ENCODE measurements at places on chromosomes 11 and 22.

DNA sequence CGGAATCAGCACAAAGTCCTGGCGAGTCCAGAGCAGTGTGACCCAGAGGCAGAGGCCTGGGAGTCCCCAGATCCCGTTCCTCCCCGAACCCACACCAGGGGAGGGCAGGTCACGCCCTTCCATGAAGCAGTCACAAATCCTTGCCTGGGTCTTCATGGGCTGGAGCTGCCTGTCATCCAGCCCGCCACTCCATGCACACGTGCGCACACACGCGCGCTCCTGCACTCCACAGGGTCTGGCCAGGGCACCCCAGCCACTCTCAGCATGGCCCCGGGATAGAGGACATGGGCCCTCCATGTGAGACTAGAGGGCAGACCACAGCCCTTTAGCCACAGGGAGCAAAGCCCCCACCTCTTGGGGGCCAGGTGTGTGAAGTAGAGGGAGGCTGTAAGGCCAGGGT is 5.7 kb upstream of the TNFRSF13C start:
- DNase-seq = no peak

GRCh38 chr11:12809864-12810567 is 135.8 kb downstream of the TEAD1 start:
- no peak for DNase-seq

- DNase-seq = no peak
Measured at GRCh38 chr11:70810133-70810532, 411.8 kb downstream of the CTTN start.

GRCh38 chr11:127815331-127815730 is 772.0 kb downstream of the ETS1 start:
- DNase-seq = no peak

GRCh38 chr11:58641803-58642581 is 19.5 kb downstream of the CNTF start:
- no peak for DNase-seq

DNA sequence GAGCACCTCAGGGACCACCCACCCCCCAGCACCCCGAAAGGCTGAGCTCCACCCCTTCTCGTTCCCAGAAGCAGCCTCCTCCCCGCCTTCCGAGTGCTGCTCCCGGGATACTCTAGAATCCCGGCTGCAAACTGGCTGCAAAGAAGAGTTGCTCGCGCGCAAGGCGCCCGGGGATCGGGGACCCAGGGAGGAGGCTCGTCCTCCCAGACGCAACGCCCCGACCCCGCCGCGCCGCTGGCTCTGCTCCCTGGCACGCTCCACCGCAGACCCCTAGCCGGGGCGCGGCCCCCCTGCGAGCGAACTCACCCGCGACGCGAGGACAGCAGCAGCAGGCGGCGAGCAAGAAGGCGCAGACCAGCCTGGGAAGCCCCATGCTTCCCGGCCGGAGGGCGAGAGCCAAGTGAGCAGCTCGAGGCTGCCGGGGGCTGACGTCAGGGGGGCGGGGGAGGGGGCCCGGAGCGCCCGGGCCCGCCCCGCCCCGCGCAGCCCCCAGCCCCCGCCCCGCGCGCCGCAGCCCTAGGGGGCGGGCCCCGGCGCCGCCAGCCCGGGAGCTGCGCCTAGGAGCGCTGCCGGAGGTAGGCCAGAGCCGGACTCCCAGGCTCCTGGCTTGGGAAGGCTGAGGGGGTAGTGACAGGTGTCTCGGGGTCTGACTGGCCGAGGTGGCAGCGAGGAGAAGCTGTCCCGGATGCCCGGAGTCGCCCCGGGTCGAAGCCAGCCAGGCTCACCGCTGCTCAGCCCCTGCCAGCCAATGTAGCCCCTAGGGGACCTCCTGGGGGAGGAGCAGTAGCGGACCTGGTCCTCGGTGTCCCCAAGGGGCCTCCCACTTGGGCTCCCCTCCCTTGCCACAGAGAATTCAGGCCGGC is at the start of gene MCAM:
Gene MCAM, minus strand, starts transcription at position 402 of the 863 bp plus-strand sequence. Its CDS starts 29 bp downstream, at position 373.
- no peak for DNase-seq

DNA sequence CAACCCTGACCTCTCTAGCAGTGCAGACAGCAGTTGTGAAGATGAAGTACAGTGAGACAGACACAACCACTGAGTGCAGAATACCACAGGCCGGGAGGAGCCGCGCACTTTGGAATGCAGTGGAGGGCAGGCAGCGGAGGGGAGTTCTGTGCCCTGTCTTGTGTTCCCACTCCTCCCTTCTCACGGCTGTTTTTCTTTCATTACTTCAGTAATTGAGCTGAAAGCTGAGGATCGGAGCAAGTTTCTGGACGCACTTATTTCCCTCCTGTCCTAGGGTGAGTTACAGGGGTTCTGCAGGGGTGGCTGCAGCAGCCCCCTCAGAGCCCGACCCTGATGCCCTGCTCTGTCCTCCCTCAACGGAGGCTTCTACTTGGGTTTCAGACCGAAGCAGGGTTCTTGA is 5.6 kb downstream of the CLDN5 start:
- no peak for DNase-seq

DNA sequence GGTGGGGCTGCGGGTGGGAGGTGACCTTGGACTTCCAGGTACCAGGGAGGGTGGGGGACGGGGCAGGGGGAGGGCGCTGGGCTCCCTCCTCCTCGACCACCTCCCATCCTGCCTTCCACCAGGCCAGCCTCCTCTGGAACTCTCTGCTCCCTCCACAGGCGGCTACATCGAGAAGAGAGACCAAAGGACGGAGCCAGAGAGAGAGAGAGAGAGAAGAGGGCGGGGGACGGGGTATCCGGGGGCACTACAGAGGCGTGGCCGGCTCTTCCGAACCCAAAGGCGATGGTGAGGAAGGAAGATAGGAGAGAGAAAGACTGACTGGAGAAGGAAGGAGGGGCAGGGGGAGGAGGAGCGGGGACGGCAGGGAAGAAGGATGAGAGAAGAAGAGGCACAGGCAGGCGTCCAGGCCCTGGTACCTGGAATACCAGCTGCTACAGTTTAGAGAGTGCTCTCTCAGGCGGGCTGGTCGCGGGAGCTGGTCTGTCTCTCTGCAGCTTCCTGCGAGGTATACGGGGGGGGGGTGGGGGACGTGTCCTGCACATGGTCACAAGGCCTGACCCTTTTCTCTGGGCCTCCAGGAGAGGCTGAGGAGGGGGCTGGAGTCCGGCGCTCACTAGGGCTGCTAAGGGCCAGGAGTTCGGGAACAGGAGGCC is 38.0 kb downstream of the IGSF9B start:
- DNase-seq = no peak

DNA sequence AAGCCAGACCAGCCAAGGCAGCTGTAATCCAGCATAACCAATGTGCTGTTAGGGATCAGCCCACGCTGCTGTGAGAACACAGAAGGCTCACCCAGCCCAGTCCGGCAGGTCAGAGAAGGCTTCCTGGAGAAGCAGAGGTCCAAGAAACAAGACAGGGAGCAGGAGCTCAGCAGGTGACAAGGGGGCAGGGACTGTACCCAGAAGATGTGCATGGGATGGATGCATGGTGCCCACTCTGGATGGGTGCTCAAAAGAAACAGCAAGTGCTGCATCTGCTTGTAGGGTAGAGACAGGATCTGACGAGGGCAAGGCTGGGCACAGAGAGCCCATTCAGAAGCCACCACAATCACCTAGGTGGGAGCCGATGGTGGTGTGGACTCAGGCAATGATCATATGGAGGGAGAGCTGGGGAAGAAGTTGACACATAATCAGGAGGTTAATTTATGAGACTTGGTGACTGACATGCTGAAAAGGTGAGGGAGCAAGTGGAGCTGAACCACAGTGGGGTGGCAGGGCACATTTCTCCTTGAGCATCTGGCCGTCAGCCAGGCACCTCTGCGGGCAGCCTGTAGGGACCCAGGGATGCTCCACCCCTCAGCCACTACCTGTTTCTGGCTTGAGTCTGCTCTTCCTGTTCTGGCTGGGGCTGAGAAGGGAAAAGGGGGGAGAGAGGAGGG is 102.3 kb upstream of the DRD2 start:
- no peak for DNase-seq

DNA sequence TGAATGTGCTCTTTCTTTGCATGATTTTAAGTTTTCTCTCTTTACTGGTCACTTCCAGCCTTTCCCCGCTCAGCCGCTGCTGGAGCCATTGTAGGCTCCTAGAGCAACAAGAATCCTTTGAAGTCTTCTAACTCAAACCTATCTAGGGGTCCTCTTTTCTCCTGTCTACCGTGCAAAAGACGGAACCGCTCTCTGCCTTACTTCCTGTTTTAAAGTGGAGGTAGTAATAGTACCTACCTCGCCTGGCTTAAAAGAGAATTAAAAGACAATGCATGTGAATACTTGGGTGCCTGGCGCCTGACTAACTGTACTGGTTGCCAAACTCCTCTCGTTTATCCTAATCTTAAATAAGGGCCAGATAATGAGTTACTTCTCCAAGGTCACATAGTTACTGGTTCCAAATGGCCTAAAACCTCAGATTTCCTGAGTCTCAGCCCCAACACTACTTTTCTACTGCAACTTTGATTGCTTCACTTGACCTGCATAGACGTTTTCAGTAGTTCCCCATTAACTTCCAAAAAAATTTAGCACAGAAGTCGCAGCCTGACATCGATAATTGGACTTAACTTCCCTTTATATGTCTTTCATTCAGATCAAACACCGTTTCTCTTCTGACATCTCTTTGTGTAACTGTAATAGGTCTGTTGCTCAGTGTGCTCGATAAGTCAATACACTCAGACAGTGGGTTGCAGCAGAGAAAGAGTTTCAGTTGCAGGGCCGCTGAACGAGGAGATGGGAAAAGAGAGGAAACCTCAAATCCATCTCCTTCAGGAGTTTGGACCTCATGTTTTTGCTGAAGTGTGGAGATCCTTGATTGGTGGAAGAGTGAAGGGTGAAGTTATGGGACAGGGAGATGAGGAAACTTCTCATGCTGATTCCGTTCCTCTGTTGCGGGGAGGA is 891 bp downstream of the SAMM50 start:
- no peak for DNase-seq

DNA sequence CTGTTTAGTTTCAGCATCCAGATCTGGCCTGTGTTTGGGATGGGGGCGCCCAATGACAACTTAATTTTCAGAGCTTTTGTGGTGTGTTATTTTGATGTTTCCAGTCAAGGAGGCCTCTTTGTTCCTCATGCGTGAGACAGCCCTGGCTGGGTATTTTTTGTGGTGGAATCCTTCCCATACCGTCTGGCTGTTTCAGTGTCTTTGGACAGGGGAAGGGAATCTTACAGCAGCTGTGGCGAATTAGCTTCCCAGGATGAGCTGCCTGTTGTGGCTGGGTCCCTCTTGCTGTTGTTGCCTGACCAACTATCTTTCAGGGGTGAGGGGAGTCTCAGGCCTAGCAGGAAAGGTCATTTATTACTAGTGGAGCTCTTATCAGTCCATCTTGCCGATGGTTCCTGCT is 138.8 kb downstream of the ARHGAP20 start:
- DNase-seq = no peak

- DNase-seq = no peak
Measured at GRCh38 chr22:25777870-25778269, 35.9 kb downstream of the MYO18B start.

DNA sequence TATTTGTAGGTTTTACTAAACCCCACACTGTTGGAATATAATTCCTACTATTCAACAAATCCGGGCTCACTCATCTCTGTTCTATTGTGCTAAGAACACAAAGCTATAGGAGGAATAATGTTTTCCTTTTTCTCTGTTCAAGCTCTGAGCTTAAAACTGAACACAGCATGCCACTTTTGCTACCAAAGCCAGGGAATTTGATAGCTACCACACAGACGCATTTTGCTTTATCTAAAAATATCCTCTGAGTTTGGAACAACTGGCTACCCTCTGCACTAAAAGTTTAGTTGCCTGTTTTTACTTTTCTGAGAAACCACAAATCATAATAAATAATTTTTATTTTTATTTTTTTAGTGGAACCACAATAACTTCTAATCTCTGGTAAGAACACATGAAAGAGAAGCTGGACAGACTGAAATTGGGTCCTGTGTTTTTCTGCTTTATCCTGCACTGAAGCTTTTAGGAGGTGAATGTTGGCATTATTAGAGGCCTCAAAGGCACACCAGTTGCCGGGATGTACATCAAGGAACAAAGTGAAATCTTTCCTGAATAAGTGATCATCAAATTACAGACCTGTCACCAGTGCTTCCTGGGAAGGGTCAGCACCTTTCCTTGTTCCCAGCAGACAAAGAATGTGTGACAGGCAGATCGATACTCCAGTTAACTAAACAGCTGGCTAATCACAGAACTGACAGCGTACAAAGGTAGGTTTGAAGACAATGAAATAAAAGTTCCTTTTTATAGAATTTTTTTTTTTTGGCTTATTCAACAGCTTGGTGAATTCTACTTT is 523.2 kb upstream of the TENM4 start:
- DNase-seq = no peak

- DNase-seq = no peak
Measured at GRCh38 chr11:88292171-88292843, 45.2 kb downstream of the CTSC start.

DNA sequence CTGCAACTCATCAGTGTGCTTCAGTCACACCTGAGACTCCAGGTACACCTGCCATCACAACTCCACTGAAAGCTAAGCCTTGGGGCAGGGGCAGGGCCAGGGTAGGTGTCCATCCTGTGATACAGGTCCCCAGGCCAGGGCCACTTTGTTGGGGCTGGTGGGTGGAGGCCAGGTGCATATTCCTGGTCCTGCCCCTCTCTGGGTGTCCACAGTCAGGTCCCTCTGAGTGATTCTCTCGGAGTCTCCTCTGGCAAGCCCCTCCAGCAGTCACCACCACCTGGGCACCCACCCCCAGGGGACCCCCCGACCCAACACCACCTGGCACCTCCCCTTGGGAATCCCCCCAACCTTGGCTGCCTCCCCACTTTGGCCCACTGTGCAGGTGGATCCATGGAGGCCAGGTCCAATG is 9.5 kb upstream of the ACR start:
- no peak for DNase-seq

DNA sequence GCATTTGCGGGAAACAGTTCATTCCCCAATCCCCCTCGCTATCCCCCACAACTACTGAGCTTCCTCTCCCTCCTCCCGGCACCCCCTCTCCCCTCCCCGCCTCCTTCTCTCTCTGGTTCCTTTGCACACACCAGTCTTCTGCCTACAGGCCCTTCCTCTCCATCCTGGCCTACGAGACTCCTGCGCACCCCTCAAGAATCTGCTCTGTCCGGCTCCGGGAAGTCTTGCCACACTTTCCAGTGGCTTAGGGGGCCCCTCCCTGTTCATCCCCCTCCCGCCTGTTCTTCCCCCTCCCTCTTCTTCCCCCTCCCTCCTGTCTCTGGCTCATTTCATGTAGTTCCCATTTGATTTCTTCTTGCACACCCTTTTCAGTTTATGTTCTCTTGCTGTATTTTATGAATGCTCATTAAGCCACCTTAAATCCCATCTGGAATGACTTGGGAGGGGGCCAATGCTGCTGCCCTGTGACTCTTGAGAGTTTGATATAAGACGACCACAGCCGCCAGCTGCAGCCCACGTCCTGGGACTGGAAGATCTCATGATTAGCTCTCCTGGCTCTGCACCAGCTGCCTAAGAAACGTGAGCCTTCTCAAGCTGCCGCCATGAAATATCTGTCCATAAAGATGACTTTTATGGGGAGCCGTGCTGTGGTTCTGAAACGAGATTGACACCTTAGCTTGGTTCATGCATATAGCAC is 50.9 kb downstream of the RPS6KA4 start:
- no peak for DNase-seq

- no peak for DNase-seq
Measured at GRCh38 chr11:111937461-111937769, 272 bp downstream of the DIXDC1 start.

Data from gastrocnemius medialis (tissue), 4 donors.